GM04504 (cell line): ENCODE measurements at places on chromosomes 7 and 10.
A peak's percentile ranks its signal among the peaks of the same experiment; 100 is the strongest.

GRCh38 chr7:93036807-93037206 lies 81.0 kb downstream of the SAMD9 start:
- DNase-seq = no peak

- DNase-seq = peak; percentile 3
These were observed 303.9 kb downstream of the REEP3 start for GRCh38 chr10:63825111-63825510.

GRCh38 chr7:103811997-103812396 lies 177.5 kb downstream of the RELN start:
- DNase-seq = no peak

- no peak for DNase-seq
These were observed 229.2 kb downstream of the CELF2 start for GRCh38 chr10:11246752-11247467.

GRCh38 chr10:126421756-126422256 lies 33.5 kb upstream of the ADAM12 start:
- DNase-seq = peak; percentile 95

GRCh38 chr10:99858849-99859248 lies 76.4 kb downstream of the ABCC2 start:
- no peak for DNase-seq

DNA sequence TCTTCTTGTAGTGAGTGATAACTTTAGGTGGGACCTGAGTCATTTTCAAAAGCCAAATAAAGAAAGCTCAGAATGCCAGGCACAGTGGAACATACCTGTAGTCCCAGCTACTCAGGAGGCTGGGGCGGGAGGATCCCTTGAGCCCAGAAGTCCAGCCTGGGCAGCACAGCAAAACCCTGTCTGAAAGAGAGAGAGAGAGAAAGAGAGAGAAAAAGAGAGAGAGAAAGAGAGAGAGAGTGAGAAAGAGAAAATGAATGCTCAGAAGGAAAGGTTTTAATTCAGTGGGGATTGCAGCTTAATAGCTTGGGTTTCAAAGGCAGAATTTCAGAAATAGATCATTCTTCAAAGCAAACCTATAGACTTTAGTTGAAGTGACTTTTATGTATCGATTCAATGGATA lies 25.7 kb downstream of the GPNMB start:
- DNase-seq = no peak

DNA sequence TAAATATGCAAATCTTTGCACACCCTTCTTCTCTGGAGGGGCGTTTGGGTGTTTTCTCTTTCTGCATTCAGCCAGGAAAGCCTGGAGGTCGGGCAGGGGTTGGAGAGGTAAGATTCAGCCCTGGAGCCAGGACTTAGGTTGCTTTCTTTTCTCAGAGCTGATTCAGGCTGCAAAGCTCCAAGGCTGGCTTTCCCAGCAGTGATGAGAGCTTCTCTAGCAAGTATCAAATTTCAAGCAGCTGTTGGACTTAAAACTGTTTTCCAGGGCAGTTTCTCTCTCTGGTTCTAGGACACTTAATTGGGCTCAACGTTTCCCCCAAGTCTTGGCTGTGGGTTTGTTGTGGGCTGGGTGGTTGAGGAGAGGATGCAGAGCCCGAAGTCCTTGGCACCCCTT lies 608 bp downstream of the AKR1B10 start:
- DNase-seq = no peak

- DNase-seq = no peak
These were observed 109.5 kb downstream of the NRF1 start for GRCh38 chr7:129721068-129721467.

DNA sequence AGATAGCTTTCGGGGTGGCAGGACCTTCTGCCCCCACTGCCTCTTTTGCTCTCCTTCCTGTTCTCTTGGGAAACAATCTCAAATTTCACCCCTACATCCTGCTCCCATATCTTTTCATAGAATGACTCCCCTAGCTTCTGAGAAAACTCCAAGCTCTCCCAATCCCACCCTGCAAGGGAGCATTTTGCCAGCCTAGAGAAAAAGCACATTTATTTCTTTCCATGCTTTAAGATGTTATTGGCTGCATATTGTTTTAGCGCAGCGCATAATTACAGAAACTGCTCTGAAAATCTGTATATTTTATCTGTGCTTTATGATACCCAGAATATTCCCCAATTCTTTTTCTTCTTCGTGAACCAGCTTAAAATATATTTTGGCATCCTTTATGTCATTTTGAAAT lies 601.3 kb downstream of the KCNMA1 start:
- no peak for DNase-seq
